Glutamatergic neuron (in vitro differentiated cells): ENCODE measurements at places on chromosomes 3 and 15. TPM values are rescaled to one million over a fixed set of nuclear protein-coding genes. Genes with fewer than 3 reads are reported as not detected.

The CADM2 gene
- 233 TPM for total RNA-seq

The HTR3E gene
- total RNA-seq: not detected

The SPESP1 gene
- not detected for total RNA-seq

The GCNT3 gene
- total RNA-seq: not detected

The ACKR4 gene
- 0.22 TPM for total RNA-seq

DNA sequence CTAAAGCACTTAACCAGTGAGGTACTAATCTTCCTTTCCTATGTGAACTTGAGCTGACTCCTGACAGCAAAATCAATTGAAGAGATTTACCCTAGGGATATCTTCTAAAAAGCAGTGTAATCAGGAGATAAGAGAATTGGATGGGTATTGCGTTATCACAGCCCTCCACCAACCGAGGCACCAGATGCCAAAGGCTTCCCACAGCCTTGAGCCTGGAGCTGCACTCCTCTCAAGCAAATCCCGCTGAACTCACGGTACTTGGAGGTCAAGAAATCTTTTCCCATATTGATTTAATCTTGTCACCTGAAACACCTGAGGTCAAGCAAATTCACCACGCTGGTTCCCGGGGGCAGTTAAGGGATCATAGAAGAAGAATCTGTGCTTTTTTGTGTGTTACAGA is 346.8 kb downstream of the TBL1XR1 start:
- no peak for DNase-seq

DNA sequence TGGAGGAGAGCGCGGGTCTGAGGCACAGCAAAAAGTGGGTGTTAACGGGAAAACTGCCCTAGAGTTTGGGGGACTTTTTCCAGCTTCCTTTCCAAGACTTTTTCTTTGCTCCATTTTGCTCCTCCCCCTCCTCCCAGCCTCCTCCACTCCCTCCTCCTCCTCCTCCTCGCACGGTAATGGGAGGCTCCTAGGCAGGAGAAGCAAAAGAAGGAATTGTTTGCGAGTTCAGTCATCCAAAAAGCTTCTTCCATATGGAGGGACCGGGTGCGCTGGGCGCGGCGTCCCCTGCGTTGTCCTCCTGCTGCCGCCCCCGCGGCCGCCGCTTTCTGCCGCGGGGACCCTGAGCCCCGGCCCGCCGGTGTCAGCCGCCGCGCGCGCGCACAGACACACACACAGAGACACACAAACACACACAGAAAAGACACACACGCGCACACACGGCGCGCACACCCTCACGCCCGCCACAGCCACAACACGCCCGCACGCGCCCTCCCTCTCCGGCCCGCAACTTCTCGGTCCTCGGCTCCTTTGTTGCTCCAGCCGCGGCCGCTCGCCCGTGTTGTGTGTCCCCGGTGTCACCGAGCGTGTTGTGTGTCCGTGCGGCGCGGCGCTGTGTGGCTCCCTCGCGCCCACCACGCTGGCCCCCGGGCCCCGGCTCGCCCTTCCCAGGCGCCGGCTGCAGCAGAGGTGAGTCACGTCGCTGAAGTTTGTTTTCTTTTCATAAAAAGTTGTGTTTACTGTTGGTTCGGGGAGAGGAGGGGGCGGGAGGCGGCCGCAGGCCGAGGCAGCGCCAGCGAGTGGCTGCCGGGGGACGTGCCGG is at the start of gene BOC:
TSS of gene BOC (plus strand) at position 228 of the 820 bp plus-strand sequence. CDS start 38,246 bp downstream, outside the sequence.
- peak; percentile 51 for DNase-seq

The GOLGA8T gene
- total RNA-seq: not detected

The CCR3 gene
- total RNA-seq: not detected

GRCh38 chr15:42072141-42072685 is 22.1 kb downstream of the PLA2G4D start:
- DNase-seq: no peak

DNA sequence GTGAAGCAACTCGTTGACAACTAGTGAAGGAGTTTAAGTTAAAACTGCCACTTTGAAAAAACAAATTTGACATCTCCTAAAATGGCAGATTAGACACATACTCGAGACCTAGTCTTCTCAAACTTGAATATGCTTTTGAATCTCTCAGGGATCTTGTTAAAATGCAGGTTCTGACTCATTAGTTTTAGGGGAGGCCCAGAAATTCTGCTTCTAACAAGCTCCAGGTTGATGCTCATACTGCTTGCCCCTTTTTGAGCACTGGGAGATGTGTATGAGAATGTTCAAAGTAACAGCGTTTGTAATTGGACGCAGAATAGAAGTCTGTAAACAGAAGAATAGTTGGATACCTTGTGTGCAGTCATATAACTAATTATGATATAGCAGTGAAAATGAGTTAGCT is 1.6 kb downstream of the C3orf38 start:
- no peak for DNase-seq

DNA sequence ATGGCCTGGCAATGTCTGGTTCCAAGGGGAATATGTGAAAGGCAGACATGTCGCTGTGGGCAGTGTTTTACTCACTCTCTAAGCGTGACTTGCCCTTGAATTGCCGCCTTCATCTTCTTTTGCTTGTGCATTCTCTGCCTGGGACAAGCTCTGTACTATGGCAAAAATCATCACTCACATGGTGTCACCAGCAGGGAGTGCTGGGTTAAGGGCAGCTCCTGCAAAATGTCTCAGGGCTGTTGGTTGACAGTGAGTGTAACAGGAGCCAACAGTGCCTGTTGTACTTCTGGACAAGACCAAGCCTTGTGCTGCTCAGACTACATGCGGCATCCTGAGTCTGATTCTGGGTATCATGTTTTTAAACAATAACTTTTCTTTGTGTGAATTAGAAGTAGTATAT is 45.3 kb upstream of the KY start:
- no peak for DNase-seq

The GOLGA8G gene
- total RNA-seq: not detected

- DNase-seq: no peak
Observed at GRCh38 chr15:40843261-40843884, 475 bp upstream of the SPINT1 start.

GRCh38 chr3:196792771-196793170 is 53.1 kb downstream of the PAK2 start:
- DNase-seq: no peak

DNA sequence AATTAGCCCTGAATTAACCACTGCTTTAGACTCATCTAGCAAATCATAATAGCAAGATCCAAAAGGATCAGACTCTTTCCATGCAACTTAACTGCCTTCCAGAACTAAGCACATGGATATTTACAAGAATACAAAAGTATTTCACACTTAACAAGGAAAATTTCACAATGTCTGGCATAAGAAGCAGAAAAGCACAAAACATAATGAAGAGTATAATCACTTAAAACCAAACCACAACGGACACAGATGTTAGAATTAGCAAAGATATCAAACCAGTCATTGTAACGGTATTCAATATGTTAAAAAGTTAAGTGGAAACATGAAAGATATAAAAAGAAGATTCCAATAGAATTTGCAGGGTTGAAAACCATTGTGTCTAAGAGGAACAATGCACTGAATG is 51.5 kb upstream of the COL6A6 start:
- DNase-seq: no peak

The UBL7 gene
- 62.6 TPM for total RNA-seq

The CSTA gene
- total RNA-seq: not detected

DNA sequence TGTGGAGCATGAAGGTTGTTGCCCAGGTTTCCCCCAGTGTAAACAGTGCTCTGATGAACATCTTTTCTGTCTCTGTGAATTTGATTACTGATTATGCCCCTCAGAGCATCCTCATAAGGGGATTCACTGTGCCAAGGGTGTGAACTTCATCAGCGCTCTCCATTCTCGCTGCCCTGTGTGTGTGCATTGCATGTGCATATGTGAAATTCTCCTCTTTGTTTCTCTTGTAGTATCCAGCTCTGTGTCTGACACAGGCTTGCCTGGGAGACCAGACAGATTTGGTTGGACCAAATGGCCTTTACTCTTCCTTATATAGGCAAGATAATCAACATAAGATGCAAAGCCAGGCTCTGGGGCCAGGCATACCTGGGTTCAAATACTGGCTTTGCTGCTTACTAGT is 21.9 kb downstream of the CACNA2D3 start:
- DNase-seq: no peak

DNA sequence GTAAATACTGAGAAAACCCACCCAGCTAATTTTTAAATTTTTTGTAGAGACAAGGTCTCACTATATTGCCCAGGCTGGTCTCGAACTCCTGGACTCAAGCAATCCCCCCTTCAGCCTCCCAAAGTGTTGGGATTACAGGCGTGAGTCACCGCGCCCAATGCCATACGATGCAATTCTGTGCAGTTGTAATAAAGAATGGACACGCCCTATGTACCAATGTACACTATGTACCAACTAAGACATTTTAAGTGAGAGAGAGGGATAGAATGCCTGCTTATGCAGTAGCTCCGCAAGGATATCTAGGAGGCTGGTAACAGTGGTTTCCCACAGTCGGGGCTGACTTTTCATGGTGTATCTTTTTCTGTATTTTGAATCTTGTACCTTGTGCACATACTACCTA is 14.6 kb downstream of the ZNF710 start:
- no peak for DNase-seq

- no peak for DNase-seq
Observed at GRCh38 chr15:74289671-74290070, 53.5 kb downstream of the CCDC33 start.

- no peak for DNase-seq
Observed at GRCh38 chr3:27533718-27534573, 49.8 kb upstream of the SLC4A7 start.

GRCh38 chr3:118810499-118811035 is 224.1 kb downstream of the IGSF11 start:
- DNase-seq: no peak

- peak; percentile 40 for DNase-seq
Observed at GRCh38 chr3:107598926-107599771, 76.4 kb downstream of the BBX start.

DNA sequence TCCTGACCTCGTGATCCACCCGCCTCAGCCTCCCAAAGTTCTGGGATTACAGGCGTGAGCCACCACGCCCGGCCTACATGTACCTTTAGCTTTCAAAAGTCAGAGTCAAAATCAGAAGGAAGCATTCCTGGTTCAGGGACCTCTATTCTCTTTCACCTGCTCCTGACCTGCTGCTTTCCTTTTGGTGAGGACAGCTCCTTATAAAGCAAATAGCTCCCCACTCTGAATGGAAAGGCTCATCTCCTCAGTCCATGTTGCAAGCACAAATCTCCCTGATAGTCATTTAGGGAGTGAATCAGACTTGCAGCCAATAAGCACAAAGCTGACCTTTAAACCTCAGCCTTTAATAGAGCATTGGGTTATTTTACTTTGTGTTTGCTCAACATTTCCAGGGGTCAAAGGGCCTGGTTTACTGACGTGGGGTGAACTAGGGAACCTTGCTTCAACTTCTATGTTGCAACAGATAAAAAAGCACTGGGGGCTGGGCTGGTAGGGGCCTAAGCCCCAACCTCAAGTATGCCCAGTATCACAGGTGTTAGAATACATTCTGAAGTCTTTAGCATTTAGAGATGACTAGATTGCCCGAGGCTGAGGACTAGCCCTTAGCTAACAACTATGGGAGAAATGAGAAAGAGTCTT is 43.1 kb downstream of the THRB start:
- DNase-seq: no peak

- no peak for DNase-seq
Observed at GRCh38 chr3:138011722-138012121, 1.8 kb downstream of the CLDN18 start.

DNA sequence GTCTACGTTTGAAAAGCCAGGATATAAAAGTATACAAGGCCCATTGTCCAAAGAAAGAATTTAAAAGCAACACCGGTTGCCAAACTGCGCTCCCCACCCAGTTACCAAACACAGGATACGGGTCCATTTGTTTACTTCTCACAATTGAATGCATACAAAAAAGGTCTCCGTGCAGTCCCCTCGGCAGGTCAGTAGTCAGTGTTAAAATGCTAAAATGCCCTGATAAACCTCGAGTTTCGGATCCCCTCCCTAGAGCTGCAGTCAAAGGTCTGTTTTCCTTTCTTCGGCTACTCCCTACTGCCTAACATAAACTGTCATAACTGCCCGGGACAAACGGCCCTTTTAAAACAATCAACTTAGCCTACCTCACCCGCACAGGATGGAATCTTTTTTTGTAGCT is 534.6 kb downstream of the FOXP1 start:
- DNase-seq: no peak

The GALNT15 gene
- 0.39 TPM for total RNA-seq

DNA sequence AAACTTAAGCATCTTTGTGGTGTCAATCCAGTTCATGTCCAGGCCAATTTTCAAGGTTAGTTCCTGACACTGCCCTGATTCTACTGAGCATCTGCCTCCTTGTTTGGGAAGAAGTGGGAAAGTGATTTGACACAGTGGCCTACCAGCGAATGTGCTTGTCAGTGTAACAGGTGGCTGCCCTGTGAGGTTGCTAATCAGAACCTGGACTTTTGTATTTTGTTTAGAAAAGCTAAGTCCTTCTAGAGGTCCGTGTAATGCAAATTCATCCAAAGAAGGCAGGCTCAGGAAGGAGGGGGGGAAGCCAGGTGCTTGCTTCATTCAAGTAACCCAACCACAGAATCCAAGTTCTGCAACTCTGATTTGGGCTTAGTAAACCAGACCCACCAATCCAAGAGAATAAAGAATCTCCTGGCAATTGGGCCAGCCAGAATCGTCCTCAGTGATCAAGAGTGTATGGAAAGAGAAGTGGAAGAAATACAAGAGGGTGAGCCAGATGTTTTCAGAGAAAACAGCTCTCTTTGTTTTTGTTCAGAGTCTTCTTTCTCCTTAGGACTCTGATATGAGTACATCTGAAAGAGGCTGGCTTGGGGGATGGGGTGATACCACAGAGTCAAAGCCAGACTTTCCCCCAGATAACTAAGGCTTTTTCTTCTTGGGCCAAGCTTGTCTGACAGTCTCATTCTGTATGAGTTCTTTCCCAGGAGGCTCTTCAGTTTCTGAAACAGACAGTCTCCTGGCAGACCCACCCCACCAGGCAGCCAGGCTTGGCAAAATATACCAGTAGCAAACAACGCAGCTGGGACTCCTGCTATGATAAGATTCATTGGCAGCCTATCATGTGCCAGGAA is 508.9 kb upstream of the TBL1XR1 start:
- no peak for DNase-seq

DNA sequence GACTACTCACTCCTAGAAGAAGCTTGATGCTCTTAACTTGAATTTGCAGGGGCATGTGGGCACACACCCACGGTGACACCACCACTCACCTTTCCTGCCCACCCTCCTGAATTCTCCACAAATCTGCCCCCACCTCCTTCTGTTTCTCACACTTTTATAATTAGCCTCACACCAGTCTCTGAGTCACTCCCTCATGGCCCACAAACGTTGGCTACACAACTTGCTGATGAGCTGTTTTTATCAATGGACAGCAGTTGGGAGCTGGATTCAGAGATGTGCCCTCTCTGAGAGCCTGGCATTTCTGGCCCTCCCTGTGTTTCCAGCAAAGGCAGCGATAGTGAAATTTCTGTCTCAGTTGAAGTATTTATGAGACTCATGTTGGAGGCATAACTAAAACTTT is 1.3 kb downstream of the COLQ start:
- no peak for DNase-seq
